ENCODE measurements at places on chromosomes 16 and 17.

DNA sequence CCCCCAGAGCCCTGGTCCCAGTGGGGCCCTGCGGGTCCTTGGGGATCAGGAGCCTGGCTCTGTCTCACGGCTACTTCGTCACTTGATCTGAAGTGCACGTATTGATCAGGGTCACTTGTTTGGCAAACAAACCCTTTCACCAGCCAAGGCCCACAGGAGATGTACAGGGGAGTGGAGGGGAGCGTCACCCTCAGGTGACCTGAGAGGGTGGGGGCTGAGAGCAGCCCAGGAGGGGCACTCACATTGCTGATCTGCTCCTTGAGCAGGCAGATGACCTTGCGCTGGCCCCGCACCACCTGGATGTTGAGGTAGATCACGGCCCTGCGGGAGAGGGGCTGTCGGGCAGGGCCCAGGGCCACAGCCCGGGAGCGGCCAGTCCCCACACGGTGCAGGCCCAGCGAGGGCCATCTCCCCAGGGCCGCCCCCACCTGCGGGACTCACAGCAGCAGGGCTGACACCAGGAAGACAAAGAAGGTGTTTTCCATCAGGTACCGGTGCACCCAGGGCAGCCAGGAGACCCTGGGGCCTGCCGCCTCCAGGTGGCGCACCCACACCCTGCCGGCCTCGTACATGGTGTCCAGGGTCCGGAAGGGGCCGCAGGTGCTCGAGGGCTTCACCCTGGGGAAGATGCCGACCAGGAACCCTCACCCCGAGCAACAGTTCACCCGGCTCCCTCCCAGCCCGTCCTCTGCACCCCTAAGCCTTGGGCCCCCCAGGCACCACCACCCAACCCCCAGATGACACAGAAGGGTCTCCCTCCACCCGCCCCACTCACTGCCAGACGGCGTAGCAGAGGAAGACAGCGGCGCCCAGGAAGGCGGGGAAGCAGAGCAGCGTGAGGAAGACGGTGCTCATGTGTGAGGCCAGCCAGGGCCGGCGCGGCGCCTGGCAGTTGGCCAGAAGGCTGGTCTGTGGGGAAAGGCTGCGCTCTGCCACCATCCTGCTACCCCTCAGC is 11.3 kb downstream of the TMC6 start:
- no peak for DNase-seq

DNA sequence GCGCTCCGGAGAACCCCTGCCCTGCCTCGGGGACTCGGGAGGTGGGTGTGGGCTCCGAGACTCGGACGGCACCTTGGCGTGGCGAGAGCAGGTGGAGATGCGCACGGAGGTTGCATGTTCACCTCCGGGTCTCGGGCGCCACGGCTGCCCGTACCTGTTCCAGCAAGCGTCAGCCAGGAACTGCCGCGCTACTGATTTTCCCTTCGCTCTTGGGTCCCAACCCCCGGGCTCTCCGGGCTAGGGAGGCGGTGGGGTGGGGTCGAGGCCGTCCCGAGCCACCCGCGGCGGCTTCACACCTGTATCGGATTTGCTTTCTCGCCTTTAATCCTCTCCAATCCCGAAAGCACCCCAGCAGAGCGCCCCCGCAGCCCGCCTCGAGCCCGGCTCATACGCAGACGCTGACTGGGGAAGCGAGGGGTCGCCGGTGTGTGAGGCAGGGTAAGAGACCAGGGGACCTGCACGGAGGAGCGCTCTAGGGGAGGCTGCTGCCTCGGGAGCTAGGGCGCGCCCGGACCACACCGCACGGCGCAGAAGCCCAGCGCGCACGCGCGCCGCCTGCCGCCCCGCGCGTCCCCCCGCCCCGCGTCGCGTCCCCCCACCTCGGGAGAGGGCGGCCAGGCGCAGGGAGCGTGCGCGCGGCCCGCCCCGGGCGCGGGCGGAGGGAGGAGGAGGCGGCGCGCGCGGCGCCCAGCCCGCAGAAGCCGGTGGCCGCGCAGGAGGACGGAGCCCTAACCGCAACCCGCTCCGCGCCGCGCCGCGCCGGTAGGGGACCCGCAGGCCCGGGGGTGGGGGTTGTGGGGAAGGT is at the start of gene DUSP14:
TSS of gene DUSP14 (plus strand) at position 695 of the 805 bp plus-strand sequence. CDS start 22,382 bp downstream, outside the sequence.
- DNase-seq = peak; percentile 90

- DNase-seq = no peak
These were observed 45.0 kb downstream of the RAB11FIP3 start for GRCh38 chr16:470418-470817.

- DNase-seq = peak; percentile 48
These were observed 102.1 kb downstream of the KIF2B start for GRCh38 chr17:53924530-53925455.

DNA sequence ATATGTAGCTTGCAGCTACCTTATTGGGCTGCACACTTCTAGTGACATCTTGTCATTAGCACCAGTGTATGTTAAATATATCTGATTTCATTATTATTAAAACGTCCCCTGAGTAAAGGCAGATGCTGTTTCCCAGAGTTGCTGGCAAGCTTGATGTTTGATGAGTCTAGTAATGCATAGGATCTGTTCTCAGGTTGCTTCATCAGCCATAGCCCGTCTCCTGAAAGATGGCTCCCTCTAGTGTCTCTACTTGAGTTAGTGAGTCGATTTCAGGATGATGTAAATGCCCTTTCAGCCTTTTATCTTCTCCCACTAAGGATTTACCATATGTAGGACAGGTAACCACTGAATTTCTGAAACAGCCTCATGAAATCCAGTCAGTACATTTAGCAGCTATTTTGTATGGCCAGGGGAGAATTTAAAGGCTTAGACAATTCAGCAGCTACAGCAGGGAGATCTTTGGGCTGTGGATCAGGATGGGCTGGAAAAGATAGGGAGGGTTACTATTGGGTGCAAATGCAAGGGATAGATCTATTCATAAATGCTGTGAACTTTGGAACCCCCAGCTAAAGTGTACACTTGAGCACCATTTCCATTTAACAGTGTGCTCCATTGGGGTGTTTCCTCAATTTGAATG is 376.3 kb downstream of the CNTNAP4 start:
- DNase-seq = peak; percentile 76

DNA sequence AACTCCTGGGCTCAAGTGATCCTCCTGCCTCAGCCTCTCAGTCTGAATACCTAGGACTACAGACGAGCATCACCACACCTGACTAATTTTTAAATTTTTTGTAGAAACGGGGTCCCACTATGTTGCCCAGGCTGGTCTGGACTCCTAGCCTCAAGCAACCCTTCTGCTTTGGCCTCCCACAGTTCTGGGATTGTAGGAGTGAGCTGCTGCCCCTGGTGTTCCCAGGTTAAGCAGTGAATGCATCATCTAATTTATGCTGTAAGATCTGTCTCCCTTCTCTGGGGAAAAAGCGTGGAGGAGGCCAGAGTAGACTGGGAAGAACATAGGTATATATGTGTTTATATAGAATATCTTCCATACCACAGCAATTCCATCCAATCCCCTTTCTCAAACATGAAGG is 6.6 kb upstream of the N4BP1 start:
- no peak for DNase-seq

DNA sequence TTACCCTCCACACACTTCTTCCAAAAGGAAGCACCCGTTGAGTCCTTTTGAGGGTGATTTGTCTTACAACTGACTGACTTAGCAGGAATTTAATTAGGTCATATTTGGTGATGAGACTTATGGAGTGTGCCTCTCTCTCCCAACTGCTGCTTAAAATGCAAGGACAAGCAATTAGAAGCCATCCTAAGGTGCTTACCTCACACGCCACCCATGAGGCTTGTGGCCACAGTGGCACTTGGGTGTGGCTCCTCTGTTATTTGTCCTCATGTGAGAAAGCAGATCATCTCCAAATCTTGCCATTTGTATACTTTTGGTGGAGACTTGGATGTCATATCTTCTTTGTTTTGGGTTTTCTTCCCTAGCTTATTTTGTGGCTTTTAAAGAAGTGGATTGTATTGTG is 61.6 kb downstream of the WNT3 start:
- no peak for DNase-seq

DNA sequence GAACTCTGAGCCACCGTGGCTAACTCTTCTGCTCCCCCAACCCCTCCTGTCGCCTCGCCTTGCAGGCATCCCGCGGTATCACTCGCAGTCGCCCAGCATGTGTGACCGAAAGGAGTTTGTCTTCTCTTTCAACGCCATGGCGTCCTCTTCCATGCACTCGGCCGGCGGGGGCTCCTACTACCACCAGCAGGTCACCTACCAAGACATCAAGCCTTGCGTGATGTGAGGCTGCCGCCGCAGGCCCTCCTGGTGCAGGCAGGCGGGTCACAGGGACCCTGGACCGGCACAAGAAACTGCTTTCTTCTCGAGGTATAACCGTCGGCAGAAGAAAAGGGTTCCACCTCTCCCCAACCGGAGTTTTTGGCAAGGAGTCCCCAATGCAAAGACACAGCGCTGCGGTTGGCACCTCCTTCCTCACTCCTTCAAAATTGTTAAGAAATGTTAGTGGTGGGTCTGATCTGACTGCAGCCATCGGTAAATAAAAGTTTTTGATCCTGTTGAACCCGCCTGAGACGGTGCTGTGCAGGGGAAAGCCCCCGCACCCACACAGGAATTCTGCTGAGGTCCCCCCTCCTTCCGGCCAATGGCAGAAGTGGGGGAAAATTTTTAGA is 2.6 kb downstream of the FOXF1 start:
- no peak for DNase-seq

GRCh38 chr17:44591206-44591605 is 33.9 kb downstream of the FZD2 start:
- no peak for DNase-seq

- DNase-seq = peak; percentile 49
These were observed 52.8 kb downstream of the MARCHF10 start for GRCh38 chr17:62755141-62755851.

DNA sequence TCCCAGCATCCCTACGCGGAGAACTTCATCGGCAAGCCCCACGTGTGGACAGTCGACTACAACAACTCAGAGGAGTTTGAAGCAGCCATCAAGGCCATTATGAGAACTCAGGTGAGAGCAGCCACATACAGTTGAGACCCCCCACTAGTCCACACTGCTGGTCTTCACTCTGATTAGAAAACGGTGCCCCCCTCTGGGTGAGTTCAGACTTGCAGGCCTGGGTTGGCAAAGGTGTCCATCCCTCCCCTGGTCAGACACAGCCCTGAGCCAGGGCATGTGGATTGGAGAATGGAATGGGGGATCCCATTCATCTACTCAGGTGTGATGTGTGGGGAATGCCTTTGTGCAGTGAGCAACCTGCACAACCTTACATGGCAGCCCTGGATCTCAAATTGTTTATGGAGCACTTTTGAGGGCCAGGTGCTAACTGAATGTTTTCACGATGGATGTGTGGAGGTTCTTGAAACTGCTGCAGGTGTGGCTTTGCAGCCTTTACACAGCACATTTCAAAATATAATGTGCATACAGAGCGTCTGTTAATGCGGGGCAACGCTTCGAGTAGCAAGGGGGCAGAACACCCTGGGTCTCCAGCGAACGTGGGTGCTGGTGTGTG is 72.6 kb downstream of the MGAT5B start:
- DNase-seq = no peak
